ENCODE measurements at places on chromosomes 5 and 9.

GRCh38 chr5:7412409-7412808 lies 16.5 kb downstream of the ADCY2 start:
- peak; percentile 40 for DNase-seq

- DNase-seq: no peak
Observed at GRCh38 chr9:35097573-35097972, 1.2 kb upstream of the PIGO start.

GRCh38 chr5:39992617-39993202 lies 567.9 kb upstream of the DAB2 start:
- no peak for DNase-seq

DNA sequence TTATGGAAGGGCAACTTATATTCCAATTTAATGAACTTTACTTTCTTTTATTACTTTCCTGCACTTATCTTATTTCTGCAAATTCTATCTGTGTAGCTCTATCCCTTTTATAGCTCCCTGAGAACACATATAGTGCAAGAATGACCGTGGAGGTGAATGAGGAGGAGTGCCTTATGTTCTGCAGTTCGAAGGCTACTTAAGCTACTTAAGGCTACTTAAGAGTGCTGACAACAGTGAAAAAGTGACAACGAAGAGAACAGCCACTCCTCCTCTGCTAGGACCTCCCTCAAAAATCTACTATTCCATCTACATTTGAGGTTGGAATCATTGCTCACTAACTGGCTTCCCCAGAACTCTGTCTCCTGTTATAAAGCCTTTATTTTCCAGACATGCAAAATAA lies 1365.7 kb upstream of the C9orf72 start:
- no peak for DNase-seq

GRCh38 chr5:14208071-14209021 lies 65.2 kb downstream of the TRIO start:
- DNase-seq: no peak

GRCh38 chr9:69584759-69585158 lies 87.4 kb downstream of the APBA1 start:
- DNase-seq: no peak

- no peak for DNase-seq
Observed at GRCh38 chr5:170848033-170848432, 13.8 kb upstream of the RANBP17 start.

DNA sequence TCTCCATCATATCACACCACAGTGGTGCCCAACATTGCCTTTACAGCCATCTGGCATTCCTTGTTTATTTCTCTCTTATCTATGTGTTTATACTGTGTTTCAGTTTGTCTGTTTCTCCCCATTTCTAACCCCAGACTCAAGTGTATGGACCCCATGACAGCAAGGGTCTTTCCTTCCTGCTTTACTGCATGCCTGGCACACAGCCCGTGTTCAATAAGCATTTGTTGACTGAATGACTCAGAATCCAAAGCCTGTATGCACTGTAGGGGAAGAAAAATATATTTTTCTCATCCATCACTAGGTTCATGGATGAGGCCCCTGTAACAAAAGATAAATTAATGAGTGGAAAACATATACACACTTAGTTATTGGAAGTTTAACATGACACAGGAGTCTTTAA lies 190.8 kb upstream of the SEMA6A start:
- no peak for DNase-seq

- no peak for DNase-seq
Observed at GRCh38 chr5:30197662-30198061, 995.8 kb upstream of the CDH6 start.

GRCh38 chr5:151738125-151738848 lies 20.1 kb downstream of the ATOX1 start:
- DNase-seq: no peak

GRCh38 chr5:142303565-142303964 lies 21.3 kb downstream of the SPRY4 start:
- no peak for DNase-seq

GRCh38 chr5:881551-881935 lies 11.1 kb downstream of the BRD9 start:
- DNase-seq: no peak

GRCh38 chr5:176533894-176534611 lies 3.1 kb downstream of the RNF44 start:
- DNase-seq: peak; percentile 20

GRCh38 chr5:75265731-75266130 lies 29.1 kb upstream of the ANKRD31 start:
- DNase-seq: peak; percentile 36

DNA sequence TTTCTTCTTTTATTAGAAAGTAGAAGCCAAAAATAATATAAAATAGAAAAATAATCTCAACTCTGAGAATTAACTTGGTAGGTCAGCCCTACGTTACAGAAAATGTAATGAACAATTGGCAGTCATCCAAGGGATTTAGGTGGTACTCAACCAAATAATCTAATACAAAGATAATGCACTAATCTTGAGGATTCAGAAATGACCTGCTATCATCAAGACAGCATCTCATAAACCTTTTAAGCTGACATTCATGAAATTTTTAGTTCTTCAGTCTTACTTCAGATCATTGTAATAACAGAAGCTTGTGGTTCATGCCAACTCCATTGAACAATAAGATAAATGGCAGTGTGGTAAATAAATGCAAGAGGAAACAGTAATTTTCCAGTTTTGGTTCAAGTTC lies 1058.0 kb downstream of the MAT2B start:
- peak; percentile 5 for DNase-seq

GRCh38 chr5:161431963-161432362 lies 114.6 kb downstream of the GABRB2 start:
- DNase-seq: no peak

DNA sequence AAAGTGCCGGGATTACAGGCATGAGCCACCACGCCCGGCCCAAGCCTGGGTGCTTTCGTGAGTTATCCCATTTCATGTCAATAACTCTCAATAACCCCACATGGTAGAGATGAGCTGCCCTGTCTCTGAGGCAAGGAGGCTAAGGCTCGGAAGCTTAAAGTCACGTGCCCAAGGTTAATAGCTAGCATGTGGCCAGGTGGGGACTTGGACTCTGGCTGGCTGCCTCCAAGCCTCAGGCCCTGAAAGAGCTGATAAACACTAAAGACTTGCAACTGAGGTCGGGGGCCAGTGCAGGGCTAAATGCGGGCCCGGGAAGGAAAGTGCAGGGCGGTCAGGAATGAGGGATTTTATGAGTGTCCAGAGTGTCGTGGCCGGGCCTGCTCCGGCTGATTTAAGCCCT lies 30.9 kb upstream of the BARHL1 start:
- no peak for DNase-seq

DNA sequence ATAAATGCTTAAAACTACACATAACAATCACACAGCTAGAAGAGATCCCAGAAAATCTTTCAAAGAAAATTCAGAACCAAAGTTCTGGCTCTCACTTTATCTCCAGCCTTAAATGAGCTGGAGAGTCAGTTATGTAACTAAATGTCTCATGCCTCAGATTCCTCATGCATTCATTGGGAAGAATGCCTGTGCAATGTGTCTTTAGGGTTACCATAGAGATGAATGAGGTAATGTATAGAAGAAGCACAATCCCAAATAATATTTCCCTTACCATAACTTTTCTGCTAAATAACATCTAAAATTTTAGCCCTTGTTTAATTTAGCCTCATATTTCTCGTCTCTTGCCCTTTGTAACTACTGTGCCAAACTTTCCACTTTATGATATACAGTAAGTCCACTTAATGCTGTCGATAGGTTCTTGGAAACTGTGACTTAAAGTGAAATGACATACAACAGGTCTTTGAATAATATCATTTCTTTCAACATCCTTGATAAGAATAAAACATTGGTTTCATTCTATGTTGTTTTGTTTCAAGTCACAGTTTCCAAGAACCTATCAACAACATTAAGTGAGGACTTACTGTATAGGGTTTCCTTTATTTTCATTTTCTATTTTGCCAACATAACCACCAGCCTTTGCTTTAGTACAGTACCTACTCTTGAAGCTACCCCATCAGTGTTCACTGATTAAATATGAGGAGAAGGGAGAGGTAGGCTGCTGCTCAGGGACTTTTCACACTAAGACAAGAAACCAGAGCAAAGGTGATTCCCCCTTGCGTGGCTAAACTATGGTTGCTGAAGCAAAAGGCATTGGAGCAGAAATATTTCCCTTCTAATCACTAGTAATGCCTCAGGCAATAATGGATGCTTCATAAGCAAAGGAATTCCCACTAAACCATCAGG lies 295.7 kb upstream of the PTGER4 start:
- no peak for DNase-seq

DNA sequence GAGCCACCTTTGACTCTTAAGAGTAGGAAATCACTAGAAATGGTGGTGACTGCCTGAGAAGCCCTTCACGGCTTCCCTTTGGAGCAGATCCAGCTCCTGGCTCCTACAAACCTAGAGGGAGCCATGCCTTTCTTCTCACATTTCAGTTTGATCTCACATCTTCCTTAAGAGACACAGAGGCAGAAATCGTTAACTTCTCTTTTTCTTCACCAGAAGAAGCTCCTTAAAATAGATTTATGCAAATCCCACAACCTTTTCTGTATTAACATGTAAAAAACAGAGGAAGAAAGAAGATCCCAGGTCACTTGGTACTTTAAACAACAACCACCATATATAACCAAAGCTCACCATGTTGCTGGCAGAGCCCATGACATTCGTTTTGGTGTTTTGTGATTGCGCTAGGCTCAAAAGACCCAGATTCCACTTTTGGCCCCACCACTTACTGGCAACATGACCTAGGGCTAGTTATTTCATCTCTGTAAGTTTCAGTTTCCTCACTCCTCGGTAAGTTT lies 29.6 kb downstream of the PAX5 start:
- no peak for DNase-seq

- no peak for DNase-seq
Observed at GRCh38 chr9:126902210-126902609, 12.4 kb upstream of the RALGPS1 start.

GRCh38 chr5:176812269-176813259 lies 2.2 kb downstream of the UNC5A start:
- peak; percentile 62 for DNase-seq

- peak; percentile 30 for DNase-seq
Observed at GRCh38 chr5:145936401-145937131, at the start of gene SH3RF2. SH3RF2 (plus strand) TSS chr5:145936578; CDS start chr5:145937929, 1,351 bp downstream.

- DNase-seq: no peak
Observed at GRCh38 chr9:19181561-19181960, 48.9 kb upstream of the DENND4C start.
